ENCODE measurements at places on chromosomes 5 and 9.

- DNase-seq, result no peak
These were observed 303.7 kb downstream of the CCDC171 start for GRCh38 chr9:15856591-15856990.

GRCh38 chr9:129023036-129023907, 4.9 kb downstream of the SH3GLB2 start:
- DNase-seq, result no peak

GRCh38 chr5:125310749-125311148, 564.3 kb upstream of the ZNF608 start:
- DNase-seq, result no peak

DNA sequence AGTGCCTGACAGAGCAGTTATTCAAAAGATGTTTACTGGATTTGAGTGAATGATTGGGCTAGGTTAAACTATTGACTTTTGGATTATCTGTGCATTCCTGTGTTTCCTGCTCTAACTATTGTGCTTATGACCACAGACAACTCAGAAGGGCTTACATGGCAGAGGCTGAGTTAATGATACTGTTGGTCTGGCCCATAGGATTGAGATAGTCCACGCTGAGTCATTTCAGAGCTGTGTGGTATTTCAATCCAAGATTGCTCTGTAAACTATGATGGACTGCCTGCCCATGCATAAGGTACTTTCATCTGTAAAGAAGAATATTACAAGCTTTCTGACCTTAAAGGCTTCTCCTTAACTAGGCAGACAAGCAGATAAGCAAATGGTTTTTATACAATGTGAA, 49.1 kb upstream of the SLIT3 start:
- no peak for DNase-seq

- no peak for DNase-seq
These were observed at the start of gene PCDHGA1 for GRCh38 chr5:141330299-141331080. PCDHGA1 (plus strand) TSS chr5:141330514.

DNA sequence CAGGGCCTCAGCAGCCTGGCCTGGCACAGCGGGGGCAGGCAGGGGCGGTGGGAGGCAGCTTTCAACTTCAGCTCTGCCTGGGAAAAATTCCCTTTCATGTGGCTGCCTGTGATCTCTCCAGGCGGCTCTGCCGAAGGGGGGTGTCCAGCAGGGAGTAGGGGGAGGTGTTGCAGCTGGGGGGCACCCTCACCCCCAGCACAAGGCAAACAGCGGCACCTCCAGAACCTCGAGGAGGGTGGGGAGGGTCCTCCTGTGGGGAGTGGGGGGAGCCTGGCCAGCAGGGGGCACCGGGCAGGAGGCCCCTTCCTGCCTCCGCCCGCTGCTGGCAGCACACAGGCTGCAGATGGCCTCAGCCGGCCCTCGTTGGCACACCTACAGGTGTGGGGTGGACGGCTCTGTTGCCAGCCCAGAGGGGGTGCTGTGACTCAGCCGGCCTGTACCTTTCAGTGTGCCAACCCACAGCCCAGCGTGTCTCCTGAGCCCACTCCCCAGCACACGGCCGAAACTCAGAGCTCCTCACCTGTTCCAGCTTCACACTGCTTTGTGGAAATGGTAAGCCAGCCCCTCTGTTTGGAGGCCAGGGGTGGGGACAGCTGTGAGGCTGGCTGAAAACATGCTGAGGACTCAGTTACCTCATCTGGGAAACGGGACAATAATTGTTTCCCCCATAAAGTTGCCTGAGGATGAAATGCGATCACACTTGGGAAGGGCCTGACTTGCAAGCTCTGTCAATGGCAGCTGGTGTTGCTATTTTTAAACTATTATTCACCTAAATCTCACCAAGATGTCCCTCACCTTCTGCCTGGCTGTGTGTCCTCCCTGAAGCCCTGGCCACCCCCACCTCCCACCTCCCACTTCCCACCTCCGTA, 37.0 kb downstream of the CXXC5 start:
- DNase-seq, result no peak

- DNase-seq, result no peak
These were observed 397 bp upstream of the RECK start for GRCh38 chr9:36036253-36036779.

- DNase-seq, result no peak
These were observed 9.4 kb upstream of the RPS14 start for GRCh38 chr5:150458802-150459557.
